Activated CD8-positive, alpha-beta T cell treated with anti-CD3 and anti-CD28 coated beads, Interleukin-2, amount 10 ng/mL, durations not matched to agents 7 days and 5 days (primary cell): ENCODE measurements at places on chromosomes 7 and 10. TPM values are rescaled to one million over a fixed set of nuclear protein-coding genes. Genes with fewer than 3 reads are reported as not detected.

DNA sequence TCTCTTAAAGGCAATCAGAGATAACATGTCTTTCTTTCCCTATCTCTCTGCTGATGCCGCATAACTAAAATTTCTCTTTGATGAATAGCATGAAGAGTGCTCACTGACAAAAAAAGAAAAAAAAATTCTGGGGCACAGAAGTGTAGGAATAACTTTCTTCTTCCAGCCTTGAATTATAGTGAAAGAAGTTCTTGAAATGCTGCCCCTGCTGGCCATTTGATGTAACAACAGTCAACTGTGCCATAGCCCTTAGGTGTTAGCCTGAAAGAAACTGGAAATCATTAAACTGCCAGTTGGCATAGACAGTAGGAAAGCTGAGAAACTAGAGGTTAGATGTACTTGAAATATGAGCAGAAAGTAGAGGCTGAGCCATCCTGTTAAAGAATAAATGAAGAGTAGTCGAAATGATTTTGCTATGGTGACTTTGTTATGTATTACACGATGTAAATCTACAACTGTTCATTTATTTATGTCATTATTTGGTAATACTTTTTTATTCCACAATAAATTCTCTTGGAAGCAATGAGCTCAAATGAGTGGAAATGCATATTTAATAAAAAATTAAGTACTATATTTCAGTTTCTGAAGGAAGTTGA, 48.3 kb upstream of the FAM171A1 start:
- DNase-seq, result peak; percentile 42

DNA sequence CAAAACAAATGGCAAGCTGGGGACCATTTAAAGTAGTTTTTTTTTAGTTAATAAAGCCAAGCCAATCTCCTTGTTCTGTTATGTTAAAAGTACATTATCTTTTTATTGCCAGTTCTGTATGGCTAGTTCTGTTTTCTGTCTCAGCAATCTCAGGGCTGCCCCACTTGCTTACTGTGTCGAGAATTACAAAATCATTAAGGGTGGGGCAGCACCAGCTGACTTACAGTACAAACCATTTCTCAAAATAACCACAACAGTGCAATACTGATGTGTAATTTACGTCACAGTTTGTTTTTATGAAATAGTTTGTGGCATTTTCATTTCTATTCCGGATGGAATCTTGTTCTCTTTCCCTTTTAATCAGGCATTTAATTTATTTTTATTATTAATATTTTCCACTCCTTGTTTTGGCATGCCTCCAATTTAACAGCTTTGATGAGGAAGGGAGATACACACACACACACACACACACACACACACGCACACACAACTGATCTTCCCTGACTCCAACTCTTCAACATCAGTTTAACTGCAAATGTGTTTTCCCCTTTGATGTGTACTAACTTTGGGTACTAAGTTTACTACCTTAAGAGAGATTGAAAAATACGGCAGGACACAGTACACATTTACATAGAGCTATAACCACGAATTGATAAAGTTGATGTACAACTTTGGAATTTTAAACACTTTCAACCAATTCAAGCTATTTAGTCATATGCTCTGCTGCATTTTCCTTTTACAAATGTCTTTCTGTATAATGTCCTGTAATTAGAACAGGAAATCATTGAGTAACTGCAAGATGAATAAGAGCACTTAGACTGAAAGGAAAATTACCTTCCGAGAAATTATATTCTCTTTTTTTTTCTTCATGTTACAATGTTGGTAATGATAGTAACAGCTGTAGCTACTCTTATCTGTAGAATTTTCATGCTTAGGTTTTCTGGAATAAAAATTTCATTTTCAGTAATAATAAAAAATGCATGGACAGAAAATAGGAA, 91.5 kb downstream of the ARID5B start:
- peak; percentile 49 for DNase-seq

RASA4B gene
- 21.1 TPM for total RNA-seq

PIK3CG gene
- 53.1 TPM for total RNA-seq
